ENCODE measurements at places on chromosomes 4 and X.

GRCh38 chrX:3712870-3713224 is 602 bp downstream of the PRKX start:
- DNase-seq = no peak

- DNase-seq = no peak
These were observed 8.3 kb upstream of the HAND2 start for GRCh38 chr4:173538148-173538908.

- no peak for DNase-seq
These were observed 11.3 kb downstream of the PDE6B start for GRCh38 chr4:636628-637159.

DNA sequence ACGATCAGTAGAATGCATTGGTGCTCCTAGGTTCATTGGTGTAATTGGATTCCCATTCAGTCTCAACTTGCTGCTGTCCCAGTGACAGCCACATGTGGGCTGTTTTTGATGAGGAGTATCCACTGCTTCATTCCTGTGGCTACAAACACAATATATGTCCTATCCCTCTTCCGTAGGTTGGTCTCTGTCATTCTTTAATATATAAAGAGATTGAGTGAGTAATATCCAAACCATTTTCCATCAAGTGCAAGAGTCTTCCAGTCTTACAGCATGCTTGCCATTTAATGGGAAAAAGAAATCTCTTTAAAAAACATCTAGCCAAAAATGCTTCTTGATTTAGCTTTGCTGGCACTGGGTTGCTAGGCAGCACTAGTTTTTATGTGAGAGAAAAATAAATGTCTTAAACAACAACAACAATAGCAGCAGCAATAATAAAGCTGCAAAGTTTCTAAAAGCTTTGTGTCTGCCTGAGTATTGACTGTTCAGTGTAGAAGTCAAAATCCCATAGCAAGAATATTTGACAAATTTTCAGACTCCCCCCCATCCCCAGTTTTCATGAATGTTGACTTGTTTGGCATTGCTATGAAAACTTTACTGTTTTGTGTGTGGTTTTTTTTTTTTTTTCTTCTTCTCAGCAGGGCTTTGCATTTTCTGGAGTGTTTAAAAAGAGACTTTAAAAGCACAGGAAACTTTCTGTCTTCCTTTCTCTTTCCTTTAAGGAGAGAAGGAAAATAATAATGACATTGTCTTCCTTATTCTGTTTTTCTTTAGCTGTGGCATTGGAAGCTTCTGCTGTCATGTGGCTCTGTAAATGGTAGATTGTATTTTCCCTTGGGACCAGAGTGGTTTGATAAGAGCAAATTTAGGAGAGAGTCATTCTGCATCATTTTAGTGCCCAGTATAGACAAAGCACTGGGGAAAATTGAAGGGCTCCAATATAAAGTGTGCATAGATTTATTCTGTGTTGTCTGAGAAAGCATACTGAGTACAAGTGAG is 244.3 kb downstream of the ARHGAP10 start:
- DNase-seq = no peak

GRCh38 chrX:42220666-42221065 is 297.3 kb upstream of the CASK start:
- DNase-seq = no peak

Data from stimulated activated CD4-positive, alpha-beta T cell treated with anti-CD3 and anti-CD28 coated beads, Interleukin-12 subunit alpha, Interleukin-12 subunit beta, amount 100 ng/mL, for 48 hours (primary cell).